ENCODE measurements at places on chromosomes 1 and 21.

- no peak for DNase-seq
Observed at GRCh38 chr21:44765231-44766013, 36.2 kb downstream of the UBE2G2 start.

DNA sequence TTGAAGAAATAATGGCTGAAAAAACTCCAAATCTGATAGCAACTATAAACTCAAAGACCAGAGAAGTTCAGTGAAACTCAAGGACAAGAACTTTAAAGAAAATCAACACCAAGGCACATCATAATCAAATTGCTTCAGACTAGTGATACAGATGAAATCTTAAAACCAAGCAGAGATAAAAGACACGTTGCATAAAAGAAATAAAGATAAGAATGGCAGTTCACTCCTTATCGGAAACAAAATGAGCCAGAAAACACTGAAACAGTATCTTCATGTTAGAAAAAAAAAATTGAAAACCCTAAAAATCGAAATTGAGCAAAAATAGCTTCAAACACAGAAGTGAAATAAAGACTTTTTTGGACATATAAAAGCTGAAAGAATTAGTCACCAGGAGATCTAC lies 4.6 kb upstream of the RAB4A start:
- no peak for DNase-seq

DNA sequence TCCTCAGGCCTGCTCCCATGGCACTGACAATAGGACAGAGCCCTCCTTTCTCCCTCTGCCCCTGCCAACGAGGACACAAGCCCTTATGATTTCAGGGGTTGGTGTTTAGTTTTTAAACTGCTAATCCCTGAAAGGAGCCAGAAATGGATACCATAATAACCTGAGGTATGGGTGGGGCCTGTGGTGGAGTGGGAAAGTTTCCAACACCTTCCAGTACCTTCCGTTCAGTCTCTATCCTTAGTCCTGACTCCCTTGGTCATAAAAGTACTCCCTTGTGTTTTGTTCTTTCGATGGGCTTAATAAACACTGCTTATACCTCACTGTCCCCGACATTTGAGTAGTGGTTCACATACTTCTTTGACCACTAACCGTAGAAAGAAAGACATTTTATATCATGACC lies 141.8 kb upstream of the MAGI3 start:
- DNase-seq, result no peak

- DNase-seq, result no peak
Observed at GRCh38 chr1:186214791-186215190, 160.3 kb downstream of the TPR start.

DNA sequence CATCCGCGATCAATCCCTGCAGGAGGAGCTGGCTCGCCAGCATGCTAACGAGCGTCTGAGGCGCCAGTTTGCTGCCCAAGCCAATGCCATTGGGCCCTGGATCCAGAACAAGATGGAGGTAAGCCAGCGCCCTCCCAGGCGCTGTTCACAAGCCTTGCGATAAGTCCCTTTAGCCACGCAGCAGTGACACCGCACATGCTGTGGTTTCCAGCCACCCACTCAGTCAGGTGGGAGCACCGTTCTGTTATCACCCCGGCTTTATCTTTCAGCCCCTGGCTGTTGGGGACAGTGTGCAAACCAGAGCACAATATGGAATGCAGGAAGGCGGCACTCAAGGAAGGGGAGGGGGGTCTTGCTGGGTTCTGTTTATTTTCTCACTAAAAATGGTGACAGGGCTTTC lies 41.1 kb upstream of the MTR start:
- DNase-seq, result no peak
